ENCODE measurements at places on chromosomes 4 and X.
A peak's percentile ranks its signal among the peaks of the same experiment; 100 is the strongest.

DNA sequence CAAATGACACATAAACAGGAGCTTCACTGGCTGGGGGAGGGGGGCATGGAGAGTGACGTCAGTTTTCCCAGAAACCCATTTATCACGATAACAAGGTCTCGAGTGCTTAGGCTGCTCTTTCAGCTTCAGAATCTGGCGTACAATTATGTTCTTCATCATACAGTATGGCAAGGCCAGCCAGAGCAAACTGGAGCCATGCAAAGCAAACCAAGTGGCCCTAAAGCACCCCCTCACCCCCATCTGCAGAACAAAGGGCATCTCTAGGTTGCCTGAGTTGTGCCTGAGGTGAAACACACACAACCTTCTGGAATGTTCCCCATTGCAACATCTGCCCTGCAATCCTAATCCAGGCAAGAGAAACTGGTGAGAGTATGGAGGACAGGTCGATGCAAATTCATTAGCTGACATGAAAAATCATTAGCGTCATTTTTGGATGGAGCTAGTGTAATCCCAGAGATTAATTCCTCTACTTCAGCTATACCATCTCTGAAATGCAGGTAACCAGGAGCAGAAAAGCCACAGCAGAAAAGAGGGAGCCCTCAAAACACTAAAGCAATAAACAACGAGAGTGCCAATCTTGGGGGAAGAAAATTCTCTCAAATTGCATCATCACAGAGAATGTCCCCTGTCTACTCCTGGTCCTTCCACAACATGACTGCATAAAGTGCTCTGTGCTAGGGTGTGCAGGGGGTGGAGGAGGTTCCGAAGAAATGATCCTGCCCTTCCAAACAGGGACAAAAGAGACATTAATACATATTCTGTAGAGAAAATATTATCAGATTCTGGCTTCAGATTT lies 1.8 kb downstream of the SEPTIN6 start:
- DNase-seq: no peak

DNA sequence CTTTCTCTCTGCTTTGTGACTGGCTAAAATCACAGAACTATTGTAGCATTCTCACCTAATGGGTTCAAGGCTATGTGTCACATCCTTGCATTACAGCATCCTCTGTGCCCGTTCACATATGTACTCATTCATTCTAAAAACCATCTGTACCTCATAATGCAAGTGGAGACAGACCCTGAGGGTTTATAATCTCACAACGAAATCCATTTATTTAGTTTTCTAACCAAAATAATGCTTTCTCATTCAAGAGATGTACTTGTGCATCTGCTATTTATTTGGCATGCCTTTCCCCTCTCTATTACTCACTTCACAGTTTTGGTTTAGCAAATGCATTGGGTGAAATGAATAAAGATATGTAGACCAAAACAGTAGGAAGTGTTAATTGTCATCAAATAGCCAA lies 261.5 kb downstream of the DCHS2 start:
- no peak for DNase-seq

DNA sequence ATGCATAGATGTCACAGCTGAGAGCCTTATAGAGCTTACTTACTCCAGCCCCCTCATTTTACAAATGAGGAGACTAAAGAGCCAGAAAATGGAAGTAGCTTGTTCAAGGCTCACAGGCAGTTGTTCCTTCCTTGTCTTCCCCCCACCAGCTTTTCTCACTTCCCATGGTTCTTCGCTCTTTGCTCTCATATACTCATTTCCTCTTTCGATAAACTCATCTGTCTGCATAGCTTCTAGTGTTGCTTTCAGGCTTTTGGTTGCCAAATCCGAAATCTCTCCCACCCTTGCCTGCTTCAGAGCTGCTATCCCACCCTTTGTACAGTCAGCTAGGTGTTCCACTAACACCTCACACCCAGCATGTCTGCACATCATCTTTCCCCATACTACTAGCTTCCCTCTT lies 25.0 kb upstream of the GJB1 start:
- DNase-seq: no peak

DNA sequence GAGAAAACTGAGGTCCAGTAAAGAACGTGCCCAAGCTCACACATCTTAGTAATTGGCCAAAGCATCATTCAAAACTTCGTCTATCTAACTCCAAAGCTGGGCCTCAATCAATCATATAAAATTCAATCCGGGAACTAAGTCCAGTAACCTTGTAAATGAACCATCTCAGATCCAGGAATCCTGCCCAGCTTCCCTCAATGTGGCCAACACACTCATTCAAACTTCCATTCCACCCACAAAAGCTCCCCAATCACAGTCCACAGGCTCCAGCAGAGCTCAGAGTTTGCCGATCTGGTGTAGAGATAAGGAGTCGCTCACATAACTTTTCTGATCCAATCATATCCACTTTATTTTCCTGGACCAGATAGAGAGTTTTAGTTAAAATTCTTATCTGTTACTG lies 144.8 kb downstream of the SPATA18 start:
- no peak for DNase-seq

DNA sequence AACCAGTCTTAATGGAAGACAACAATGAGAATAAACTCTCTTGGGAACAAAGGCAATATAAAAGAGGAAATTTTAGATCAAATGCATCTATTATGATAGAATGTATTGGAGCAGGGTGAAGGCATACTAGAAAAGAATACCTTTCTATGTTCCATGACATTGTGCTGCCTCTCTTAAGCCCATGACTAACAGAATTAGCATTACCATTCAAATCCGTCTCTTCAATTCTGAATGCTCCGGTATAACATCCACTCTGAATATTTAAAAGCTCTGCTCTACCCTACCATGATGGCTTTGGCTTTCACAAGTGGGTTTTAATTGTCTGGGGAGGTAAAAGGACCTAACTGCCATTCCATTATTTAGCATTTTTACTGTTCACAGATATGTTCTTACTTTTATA lies 1878.4 kb downstream of the ARAP2 start:
- no peak for DNase-seq

GRCh38 chrX:130952266-130953043 lies 49.4 kb upstream of the ENOX2 start:
- no peak for DNase-seq

DNA sequence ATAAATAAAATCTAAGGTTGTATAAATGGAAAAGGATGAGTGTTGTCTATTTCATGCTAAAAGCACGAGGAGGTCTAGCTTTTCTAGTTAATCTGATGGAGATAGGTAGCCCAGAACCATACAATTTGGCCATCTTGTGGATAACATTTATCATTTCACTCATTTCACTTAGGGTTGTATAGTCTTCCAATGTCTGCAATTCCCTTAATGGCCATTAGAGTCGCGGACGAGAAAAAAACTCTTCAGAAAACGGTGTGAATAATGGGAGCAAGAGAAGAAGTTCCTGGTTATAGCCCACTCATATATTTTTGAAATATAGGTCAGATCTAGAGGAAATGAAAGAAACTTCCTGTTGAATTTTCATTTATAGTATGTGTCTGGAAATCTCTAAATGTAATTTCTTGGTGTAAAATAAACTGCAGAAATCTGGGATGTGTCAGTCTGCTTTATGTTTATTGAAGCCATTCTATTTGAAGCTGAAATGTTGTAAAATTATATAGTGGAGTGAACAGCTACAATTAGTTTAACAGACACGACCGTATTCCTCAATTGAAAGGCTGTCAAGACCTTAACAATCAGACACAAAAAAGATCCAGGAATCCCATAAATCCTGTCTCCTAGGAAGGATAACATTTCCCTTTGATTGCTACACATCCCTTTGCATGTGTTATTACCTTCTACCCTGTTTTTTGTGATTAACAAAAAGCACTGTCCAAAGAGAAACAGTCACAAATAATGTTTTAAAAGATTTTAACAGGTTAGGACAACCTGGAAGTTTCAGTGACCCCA lies 47.7 kb upstream of the MGST2 start:
- DNase-seq: peak; percentile 42

GRCh38 chr4:2378401-2378800 lies 40.0 kb downstream of the ZFYVE28 start:
- DNase-seq: no peak

DNA sequence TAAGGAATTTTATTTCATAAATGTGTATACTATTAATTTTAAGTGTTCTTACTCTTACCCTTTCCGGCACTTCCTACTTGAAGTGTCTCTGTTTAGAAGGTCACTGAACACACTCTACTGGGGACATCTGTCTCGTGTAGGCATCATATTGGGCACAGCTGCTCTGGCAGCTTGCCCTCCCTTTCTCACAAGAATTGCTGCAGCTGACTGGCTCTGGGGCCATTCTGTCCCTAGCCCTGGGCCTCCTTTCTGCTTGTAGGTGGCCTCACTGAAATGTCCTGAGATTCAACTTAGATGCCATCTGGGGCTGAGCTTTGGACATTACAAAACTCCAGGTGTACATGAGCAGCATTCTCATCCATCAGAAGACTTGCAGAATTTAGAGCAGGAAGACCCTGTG lies 49.6 kb downstream of the SMAD1 start:
- no peak for DNase-seq

DNA sequence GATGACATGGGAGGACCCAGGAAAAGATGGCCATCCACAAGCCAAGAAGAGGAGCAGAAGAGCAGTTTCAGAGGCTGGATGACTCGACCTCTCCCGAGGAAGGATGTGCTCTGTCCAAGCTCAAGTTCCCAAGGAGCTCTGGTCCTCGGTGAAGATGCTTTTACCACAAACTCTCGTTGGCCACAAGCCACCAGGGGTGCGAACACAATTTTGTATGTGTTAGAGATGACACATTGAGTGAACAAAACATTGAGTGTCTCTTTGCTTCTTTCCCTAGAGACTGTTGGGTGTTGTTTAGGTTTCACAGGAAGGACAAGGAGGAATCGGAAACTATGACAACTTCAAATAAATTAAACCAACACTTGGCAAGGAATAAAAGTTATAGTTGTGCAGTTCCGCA lies 26.3 kb downstream of the FGFBP1 start:
- DNase-seq: no peak

GRCh38 chr4:40190465-40190864 lies 6.4 kb upstream of the RHOH start:
- no peak for DNase-seq

DNA sequence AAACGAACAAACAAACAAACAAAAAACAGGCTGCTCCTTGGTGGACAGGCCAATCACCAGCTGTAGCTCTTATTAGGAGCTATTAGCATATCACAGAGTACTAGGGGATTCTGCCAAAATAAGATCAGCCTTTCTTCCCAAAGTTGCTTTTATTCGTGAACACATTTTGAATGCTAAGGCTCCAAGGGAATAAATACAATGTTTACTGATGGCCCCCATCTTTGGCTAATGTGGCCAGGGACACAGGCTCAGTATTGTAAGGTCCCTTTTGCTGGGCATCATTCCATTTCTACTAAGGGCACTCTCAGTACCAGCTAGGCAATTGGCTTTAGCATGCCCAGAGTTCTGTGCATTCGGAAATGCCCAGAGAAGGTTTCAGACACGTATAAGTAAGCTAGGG lies 84.3 kb downstream of the GPC4 start:
- DNase-seq: no peak

GRCh38 chrX:148333989-148334388 lies 166.4 kb upstream of the AFF2 start:
- DNase-seq: no peak

DNA sequence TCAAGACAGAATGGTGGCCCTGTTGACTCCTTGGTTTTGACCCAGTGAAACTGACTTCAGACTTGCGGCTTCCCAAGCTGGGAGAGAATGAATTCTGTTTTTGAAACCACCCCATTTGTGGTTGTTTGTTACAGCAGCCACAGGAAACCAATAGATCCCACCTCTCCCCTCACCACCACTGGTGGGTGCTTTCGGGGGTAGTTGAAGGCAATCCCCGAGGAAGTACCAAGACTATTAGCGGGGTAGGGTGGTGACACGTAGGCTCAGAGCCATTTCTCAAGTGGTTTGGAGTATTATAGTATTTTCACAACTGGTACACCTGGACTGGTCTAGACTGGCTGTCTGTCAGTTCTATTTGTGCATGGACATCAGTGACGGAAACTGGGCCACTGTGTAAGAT lies 189.1 kb upstream of the RBPJ start:
- no peak for DNase-seq

GRCh38 chr4:133714211-133714610 lies 487.4 kb downstream of the PABPC4L start:
- DNase-seq: no peak

- no peak for DNase-seq
These were observed 227.0 kb downstream of the C4orf33 start for GRCh38 chr4:129322920-129323319.

- DNase-seq: no peak
These were observed 2.7 kb downstream of the CCDC120 start for GRCh38 chrX:49061490-49061889.

- no peak for DNase-seq
These were observed 140.8 kb downstream of the OPHN1 start for GRCh38 chrX:68292471-68292870.

- no peak for DNase-seq
These were observed 71.0 kb upstream of the NKX1-1 start for GRCh38 chr4:1477045-1477840.

- DNase-seq: no peak
These were observed 54.6 kb upstream of the MCF2 start for GRCh38 chrX:139762400-139763183.

- no peak for DNase-seq
These were observed 41.2 kb downstream of the NPY5R start for GRCh38 chr4:163384926-163385325.

GRCh38 chr4:26337612-26338011 lies 16.8 kb downstream of the RBPJ start:
- no peak for DNase-seq

DNA sequence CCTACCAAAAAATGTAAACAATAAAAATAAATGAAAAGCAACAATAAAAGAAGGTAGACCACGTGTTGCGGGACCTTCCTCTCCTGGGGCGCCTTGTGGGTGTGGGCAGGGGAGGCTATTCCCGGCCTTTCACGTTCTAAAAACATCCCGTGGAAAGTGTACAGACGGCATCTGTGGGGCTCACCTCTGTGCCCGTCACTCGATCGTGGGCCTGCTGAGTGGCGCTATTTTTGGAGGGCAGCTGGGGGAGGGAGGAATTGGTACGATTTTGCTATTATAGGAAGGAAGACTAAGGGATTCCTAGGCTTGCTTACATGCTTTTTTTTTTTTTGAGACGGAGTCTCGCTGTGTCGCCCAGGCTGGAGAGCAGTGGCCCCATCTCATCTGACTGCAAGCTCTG lies 13.6 kb upstream of the PPP2R3B start:
- no peak for DNase-seq

GRCh38 chrX:131709553-131709952 lies 165.7 kb downstream of the OR13H1 start:
- DNase-seq: no peak

DNA sequence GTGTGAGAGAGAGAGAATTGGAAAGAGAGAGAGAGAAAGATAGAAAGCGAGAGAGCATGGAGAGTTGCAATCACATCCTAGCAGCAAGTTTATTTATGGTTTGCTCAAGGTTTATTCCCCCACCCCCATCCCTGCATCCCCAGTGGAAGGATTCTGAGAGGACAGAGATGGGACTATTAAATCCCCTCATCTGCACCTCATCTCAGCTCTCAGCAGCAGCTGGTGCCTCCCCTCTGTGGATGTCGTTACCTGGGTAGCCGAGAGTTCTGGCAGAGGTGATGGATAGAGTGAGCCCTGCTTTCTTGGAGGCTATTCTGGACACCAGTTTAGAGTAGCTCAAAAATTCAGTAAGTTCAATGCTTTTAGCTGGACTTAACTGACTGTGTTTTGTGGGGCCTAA lies 132.0 kb upstream of the RAI2 start:
- no peak for DNase-seq

GRCh38 chrX:103517246-103517645 lies 2.0 kb downstream of the RAB40A start:
- no peak for DNase-seq

- peak; percentile 5 for DNase-seq
These were observed 689 bp downstream of the METAP1 start for GRCh38 chr4:98996056-98996764.

- no peak for DNase-seq
These were observed 964.3 kb upstream of the TENM3 start for GRCh38 chr4:181278941-181279340.

All from LoVo (cell line).